ENCODE measurements at places on chromosomes 11 and 22.

- DNase-seq = no peak
These were observed 17.4 kb upstream of the OR10A5 start for GRCh38 chr11:6828103-6828502.

DNA sequence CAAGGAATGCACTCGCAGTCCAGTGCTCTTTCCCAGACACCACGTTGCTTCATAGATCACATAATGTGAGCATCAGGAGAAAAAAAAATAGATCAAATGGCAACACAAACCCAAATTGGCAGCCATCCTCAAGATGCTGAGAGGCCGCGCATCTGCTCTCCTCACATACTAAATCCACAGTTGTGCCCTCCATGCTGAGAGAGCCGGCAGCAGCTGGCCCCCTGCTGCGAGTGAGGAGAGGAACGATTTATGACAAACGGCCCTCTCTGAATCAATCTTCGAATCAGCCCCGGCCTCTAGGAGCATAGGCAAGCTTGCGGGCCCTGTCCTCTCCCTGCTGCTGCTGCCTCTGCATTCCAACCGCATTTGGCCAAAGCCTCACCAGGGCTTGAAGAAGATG is 159.9 kb upstream of the TENM4 start:
- DNase-seq = no peak

GRCh38 chr11:27234043-27234668 is 128.9 kb downstream of the CCDC34 start:
- peak; percentile 34 for DNase-seq

GRCh38 chr22:19791243-19791642 is 30.7 kb downstream of the TBX1 start:
- DNase-seq = no peak

DNA sequence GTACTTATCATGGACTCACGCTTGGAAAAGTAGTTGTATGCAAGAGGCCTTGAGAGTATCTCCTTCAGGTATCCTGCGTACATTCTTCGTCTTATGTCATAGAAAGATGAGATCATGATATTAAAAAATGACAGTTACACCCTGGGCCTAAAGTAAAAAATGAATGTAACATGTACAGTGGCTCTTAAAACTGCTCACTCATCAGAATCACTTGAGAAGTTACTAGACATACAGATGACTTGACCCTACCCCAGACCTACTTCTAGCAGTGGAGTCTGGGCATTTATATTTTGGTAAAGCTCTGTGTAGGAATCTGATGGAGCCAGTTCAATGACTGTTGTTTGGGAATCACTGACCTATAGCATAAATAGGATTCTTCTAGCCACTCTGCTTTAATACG is 54.5 kb downstream of the PPME1 start:
- DNase-seq = no peak

DNA sequence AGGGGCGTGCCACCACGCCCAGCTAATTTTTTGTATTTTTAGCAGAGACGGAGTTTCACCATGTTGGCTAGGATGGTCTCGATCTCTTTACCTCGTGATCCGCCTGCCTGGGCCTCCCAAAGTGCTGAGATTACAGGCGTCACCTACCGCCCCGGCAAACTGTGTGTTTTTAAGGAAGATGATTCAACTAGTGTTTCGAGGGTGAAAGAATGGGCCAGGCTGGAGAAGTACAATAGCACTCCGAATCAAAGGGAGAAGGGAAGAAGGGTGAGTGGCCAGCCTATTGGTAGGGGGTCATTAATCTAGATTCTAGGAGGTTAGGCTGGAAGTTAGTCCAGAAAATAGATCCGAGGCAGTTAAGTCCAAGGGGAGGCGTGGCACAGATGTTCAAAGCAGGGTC is 2.9 kb upstream of the CECR2 start:
- no peak for DNase-seq

DNA sequence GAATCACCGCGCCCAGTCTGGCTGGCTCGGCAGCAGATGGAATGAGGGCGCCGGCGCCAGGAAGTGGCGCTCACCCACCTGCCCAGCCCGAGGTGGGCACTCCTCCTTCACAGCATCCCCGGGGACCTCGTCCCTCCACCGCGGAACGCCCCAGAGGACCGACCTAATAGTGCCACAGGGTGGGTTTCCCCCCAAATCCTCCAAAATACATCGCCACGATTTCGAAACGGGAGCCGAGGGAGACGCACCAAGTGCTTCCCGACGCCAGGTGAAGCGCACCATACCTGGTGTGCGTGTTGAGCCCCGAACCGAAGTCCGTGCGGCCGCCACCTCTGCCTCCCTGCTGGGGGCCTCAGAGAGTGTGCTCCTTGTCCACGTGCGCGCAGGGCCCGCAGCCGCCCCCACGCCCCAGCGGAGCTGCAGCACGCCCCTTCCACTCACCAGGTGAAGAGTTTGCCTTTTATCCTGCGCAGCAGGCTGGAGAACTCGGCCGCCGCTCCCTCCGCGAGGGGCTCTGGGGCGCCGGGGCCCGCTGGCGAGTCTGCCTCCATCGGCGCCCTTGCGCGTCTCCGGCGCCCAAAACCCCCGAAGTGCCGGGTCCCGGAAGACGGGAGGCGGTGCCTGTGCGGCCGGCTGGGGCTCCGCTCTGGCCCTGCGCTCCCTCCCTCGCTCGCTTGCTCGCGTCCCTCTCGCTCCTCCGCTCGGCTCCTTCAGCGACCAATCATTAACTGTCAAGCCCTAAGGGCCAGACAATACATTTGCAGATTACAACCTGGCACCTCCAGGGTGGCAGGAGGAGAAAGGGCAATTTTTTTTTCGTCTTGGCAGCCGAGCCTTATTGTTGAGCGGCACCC is at the start of gene SLC35F2:
Gene SLC35F2 (minus strand): TSS at position 571 of the 854 bp plus-strand sequence. CDS start 20 bp downstream, at position 551.
- peak; percentile 83 for DNase-seq

- DNase-seq = no peak
These were observed 157.0 kb downstream of the DSCAML1 start for GRCh38 chr11:117640041-117640440.

DNA sequence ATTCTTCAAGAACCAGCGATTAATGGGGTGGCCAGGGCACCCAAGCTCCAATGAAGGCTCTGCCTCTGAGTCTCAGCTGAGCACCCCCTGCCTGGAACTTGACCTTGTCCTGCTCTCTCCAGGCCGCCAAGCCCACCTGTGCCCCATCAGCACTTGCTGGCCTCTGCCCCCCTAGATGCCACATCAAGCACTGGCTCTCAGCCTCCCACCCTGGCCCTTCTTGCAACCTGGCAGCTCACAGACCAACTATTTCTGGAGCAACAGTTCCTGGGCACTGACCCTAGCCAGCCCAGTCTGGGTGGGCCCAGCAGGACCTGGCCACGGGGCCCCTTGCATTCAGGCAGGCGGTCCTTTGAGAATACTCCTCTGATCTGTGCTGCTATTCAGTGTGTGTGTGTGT is 98.8 kb upstream of the PITPNB start:
- no peak for DNase-seq
